Thoracic aorta endothelial cell (primary cell): ENCODE measurements at places on chromosomes 5 and 9. TPM values are rescaled to one million over a fixed set of nuclear protein-coding genes. Genes with fewer than 3 reads are reported as not detected.

Gene TTC23L
- total RNA-seq = 0.07 TPM in 1 of 2 replicates, not detected in the other

Gene LCN15
- not detected in 2 replicates for total RNA-seq

Gene BOD1
- total RNA-seq = 52.5 and 59.0 TPM in 2 replicates

Gene PFN3
- not detected in 2 replicates for total RNA-seq
